ENCODE measurements at places on chromosomes 2 and 18.

DNA sequence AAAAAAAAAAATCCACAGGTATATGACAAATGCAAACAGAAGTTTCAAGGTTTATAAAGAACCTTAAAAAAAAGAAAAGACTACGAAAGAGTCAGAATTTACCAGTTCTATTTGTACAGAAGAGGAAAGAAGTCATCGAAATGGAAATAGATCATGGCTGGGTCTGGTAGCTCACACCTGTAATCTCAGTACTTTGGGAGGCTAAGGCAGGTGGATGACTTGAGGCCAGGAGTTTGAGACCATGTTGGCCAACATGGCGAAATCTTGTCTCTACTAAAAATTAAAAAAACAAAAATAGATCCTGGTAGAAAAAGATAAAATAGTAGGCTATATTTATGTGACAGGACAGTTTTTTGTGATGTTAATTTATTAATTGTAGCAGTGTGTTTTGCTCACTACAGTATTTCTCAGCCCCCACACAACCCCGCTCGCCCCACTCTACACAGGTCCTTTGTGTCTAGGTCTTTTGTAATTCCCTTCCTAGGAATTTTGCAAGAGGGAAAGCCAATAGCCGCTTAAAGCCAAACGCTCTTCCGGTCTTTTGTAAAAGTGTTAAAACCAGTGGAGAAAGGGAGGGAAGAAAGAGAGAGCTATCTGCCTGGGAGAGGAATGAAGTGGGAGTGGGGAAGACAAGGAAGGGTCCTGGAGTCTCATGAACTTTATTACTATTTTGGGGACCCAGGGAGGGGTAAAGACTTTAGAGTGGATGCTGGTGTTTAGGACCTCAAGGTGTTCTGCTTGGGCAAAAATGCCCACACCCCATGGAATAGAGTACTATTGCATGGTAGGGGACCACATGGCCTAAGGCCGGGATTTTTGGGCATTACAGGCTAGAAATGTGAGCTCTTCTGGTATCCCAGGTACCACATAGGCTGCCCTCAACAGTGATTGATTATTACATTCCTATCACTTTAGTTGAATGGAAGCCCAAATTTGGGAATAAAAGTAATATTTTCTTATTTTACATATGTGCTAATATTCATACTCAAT, 59.4 kb upstream of the XPO1 start:
- no peak for DNase-seq

GRCh38 chr2:63049970-63050333, 678 bp upstream of the OTX1 start:
- DNase-seq, result peak; percentile 18

DNA sequence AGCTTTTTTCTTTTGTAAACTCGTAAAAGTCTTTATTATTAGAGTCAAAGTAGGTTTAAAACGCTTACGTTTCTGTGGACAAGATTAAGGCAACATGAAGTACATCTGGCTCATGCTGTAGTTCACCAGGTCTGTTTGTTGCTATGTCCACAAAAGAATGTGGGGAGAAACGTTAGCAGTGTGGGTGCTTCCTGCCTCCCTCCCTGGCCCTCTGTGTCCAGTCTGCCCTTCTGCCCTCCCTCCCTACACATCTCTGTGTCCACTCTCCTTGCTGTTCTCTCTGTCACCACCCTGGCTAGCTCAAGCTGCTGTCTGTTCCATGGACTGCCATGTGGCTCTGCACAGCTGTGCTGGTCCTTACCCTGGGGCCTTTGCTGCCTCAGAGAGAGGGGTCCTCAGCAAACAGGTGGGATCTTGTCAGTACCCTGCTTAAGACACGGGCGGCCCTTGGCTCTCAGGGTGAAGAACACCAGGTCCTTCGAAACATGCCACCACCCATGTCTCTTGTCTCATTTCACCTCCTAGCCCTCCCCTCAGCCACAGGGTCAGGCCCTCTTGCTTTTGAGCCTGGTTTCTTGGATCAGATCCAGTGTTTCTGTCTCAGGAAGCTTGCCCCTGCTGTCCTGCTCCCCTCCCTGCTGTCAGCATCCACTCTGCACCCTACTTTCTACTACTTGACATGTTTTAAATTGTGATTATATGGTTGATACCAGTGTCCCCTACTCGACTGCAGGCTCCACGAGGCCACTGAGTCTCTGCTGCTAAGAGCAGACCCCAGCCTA, 79.2 kb downstream of the LIMS1 start:
- no peak for DNase-seq

DNA sequence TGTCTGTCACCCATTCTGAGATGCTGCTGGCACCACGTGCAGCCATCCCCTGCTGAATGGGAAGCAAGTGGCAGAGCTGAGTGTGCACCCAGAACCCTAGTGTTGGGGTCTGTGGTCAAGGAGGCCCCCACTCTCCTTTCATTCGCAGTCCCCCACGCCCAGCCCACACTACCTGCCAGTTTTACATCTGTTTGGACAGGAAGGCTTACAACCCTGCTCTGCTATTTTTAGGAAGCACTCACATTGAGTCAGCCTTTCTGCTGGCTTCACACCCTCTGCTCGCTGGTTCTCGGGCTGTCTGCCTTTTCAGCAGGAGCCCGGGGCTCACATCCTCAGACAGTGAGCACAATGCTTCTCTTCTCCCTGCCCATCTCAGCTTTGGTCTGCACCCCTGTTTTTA, 10.7 kb upstream of the ADCY3 start:
- DNase-seq, result no peak

GRCh38 chr2:28338046-28338817, 54.4 kb upstream of the FOSL2 start:
- DNase-seq, result no peak

Data from neural crest cell (in vitro differentiated cells).